Stimulated activated CD8-positive, alpha-beta memory T cell treated with anti-CD3 and anti-CD28 coated beads, Interleukin-15, amount 100 ng/mL, for 24 hours (primary cell): ENCODE measurements at places on chromosomes 3 and 15.

GRCh38 chr15:53511175-53511574 is 248.3 kb downstream of the WDR72 start:
- no peak for DNase-seq

DNA sequence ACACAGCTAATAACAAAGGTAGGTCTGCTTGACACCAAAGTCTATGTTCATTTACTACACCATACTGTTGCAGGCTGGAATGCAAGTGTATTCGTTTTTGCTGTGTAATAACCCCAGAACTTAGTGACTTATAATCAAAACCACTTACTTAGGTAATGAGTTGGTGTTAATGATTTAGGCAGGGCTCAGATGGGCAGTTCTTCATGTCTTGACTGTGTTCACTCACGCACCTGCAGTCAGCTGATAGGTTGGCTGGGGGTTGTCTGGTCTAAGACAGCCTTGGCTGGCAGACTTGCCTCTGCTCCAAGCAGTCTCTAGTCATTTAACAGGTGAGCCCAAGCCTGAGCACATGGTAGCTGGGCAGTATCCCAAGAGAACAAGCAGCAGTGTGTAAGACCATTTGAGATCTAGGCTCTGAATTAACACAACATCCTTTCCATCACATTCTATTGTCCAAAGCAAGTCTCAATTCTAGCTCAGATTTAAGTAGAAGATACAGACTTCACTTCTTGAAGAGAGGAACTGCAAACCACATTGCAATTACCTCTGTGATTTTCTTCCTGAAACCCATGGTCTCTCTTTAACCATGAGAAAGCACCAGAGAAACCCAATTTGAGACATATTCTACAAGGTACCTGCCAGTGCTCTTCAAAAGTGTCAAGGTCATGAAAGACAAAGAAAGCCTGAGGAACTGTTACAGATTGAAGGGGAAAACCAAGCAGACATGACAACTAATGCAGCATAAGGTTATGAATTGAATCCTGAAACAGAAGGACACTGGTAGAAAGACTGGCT is 13.3 kb upstream of the DCLK3 start:
- no peak for DNase-seq

GRCh38 chr3:35385271-35385670 is 254.1 kb upstream of the ARPP21 start:
- no peak for DNase-seq

GRCh38 chr3:11136830-11137626 is 17.3 kb upstream of the HRH1 start:
- DNase-seq, result no peak

- DNase-seq, result no peak
Measured at GRCh38 chr15:61613729-61614128, 384.6 kb upstream of the RORA start.

DNA sequence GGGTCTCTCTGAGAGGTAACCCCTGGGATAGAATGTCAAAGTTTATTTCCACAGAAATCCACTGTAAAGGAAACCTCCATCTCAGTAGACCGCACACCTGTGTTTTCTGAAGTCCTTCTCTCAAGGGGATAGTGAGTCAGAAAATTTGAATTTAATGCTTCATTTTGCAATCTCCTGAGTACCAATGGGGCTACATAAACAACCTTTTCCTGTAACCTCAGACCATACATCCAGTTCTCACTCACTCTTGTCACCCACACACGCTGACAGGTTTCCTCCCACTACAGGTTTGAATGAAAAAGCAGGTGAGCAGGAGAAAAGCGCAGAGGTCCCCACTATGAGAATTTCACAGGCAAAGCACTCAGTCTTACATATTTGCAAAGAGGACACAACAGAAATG is 165.3 kb upstream of the MCTP2 start:
- no peak for DNase-seq

GRCh38 chr3:117184574-117184973 is 475.0 kb downstream of the TUSC7 start:
- DNase-seq, result no peak

DNA sequence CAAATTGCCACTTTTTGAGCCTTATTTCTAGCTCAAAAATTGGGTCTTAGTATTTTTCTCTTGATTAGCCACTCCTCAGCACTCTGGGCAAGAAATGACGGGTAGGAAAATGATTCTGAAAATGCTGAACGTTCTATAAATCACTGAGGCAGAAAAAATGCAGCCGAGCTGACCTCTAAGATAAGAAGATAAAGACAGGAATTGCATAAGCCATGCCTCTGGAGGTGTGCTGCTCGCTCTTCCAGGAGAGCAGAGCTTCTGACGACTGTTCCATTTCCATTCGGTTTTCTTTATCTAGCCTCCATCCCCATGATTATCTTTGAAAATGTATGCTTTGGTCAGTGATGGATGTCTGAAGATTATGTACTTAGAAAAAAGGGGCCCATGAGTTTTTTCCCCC is 558.8 kb upstream of the ADAMTS9 start:
- no peak for DNase-seq

GRCh38 chr15:73930371-73930770 is 4.1 kb downstream of the LOXL1 start:
- DNase-seq, result no peak

GRCh38 chr3:45009868-45010267 is 16.2 kb upstream of the CLEC3B start:
- DNase-seq, result no peak

DNA sequence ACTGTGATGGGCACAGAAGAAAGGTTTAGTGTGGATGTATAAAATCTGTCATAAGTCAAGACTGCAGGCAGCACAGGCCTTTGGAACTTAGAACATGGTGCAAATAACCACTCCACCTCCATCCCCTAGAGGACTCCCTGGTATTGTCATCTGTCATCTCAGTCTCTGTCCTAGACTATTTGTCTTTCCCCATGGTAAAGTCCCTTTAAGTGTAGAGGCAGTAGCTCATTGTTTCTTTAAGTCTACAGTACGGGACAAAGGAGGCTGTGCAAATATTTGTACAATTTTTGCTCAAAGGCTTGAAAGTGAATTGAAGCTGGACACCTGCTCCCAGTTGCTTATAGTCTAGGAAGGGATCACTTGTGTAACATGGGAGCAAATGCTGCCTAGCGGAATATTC is 3.2 kb upstream of the PXYLP1 start:
- DNase-seq, result no peak

DNA sequence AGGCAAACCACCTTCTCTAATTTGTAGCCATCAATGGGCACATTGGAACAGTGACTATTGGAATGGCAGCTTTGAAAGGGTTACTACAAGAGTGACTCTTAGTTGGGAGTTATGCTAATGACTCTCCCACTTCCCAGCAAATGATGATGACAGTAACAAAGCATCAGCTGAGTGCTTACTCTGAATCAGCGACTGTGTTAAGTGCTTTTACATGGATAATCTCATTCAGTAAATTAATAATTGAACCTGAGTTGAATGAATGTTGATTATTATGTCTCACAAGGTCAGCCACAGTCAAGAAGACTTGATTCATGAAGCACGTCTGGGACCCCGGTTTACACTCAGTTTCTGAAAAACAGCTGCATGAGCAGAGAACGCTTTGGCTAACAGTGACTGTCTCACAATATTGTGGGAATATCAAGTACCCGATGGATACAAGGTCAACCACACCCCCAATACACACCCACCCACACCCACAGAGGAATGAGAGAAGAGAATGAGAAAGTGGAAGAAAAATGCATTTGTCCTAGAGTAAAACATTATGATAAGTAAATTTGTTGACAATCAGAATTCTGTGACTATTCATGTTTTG is 242.0 kb upstream of the FEZF2 start:
- DNase-seq, result no peak

GRCh38 chr15:98719137-98719740 is 70.9 kb downstream of the IGF1R start:
- DNase-seq, result no peak

DNA sequence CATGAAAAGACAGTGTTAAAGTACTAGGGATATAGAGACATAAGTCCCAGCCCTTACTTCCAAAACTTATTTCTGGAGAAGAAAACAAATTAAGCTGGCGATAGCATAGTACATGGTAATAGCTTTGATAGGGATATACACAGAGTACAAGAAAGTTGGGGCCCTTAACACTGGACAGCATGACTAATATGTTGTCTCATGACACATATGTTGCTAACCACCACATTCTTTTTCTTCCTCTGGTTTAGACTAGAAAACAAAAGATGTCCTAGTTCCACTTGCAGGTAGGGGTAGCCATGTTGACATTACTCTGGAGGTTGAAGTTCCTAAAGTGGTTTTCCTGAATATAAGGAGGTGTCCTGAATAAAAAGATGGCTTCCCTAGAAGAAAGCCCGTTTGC is 75.3 kb downstream of the RFX7 start:
- DNase-seq, result no peak

DNA sequence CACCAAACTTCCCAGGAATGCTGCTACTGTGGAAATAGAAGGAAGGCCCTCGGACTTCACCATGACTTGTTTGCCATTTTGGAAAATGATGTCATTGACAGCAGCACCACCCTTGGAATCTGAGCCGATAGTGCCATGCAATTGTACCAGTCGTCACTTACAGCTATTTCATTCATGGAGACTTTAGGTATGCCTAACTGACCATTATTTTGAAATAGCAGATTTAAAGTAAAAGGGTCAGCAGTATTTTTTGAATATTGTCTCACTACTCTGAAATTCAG is 66.0 kb upstream of the ARL8B start:
- DNase-seq, result no peak

DNA sequence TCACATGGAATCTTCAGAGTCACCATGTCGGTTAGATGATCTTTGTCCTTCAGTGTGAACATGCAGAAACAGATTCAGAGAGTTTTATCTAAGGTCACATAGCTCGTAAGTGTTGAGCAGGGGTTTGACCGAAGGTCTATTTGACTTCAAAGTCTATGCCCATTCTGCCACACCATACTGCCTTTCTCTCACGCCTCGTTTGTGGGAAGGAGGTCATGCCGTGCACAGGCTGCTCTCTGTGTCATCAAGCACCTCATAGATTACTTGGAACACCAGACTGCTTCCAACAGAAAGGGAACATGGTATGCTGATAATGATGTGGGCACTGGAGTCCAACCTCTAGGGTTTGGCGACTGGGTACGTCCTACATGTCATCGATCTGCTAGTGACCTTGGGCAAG is 128.8 kb downstream of the SV2B start:
- DNase-seq, result no peak

- DNase-seq, result no peak
Measured at GRCh38 chr15:55661428-55661827, 73.3 kb upstream of the PYGO1 start.

- no peak for DNase-seq
Measured at GRCh38 chr15:92294759-92295158, 98.9 kb upstream of the ST8SIA2 start.

DNA sequence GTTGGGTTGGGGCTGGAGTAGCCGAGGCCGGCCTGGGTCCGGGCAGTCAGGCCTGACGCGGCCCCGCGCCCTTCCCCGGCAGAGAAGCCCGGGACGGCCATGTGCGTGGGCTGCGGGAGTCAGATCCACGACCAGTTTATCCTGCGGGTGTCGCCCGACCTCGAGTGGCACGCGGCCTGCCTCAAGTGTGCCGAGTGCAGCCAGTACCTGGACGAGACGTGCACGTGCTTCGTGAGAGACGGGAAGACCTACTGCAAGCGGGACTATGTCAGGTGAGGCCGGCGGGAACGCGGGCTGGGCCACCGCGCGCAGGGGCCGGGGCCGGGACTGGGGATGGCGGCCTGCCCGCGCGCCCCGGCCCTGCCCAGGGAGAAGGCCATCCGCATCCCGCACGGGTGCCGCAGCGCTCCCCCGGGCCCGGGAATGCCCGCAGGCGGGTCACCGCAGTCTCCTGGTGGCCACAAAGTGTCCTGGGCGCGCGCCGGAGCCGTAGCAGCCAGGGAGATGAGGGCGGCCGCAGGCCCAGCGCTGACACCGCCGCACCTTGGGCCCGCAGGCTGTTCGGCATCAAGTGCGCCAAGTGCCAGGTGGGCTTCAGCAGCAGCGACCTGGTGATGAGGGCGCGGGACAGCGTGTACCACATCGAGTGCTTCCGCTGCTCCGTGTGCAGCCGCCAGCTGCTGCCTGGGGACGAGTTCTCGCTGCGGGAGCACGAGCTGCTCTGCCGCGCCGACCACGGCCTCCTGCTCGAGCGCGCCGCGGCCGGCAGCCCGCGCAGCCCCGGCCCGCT is 1.3 kb downstream of the ISL2 start:
- no peak for DNase-seq

DNA sequence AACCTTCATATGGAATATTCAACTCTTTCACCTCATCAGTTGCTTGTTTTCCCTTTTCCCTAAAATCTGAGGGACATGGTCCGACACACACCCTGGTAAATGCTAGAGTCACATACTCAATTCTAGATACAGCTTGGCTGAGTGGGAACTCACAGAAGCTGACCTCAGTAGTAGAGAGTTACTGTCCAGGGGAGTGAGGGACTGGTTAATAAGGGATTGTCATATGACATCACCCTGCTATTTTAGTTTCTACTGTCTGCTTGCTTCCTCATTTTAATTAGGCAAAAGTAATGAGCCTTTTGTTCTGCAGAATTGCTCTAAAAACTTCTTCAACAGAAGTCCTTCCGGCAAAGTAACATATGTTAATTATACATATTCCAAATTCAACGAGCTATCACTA is 244.5 kb downstream of the ZIC4 start:
- no peak for DNase-seq

- no peak for DNase-seq
Measured at GRCh38 chr3:172227340-172228035, 188.1 kb downstream of the FNDC3B start.

DNA sequence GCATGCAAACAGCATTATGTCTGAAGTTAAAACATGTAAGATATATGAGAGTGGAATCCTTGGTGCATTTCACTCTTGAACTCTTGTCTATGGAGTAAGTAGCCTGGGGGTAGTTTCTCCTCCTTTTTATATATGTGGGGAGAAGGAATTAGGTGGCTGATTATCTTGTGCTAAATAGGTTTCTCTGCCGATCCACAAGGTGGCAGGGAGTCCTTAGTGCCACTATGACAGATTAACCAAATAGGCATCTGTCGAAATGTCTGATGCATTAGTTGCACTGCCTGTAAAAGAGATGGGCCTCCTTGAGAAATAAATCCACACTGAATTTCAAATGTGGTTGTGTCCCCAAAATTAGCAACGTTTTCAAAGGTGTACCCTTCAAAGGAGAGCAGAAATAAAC is 170.1 kb downstream of the CNTN4 start:
- DNase-seq, result no peak

- no peak for DNase-seq
Measured at GRCh38 chr3:33665294-33665693, 52.8 kb downstream of the CLASP2 start.

- DNase-seq, result no peak
Measured at GRCh38 chr3:176274161-176274560, 923.1 kb downstream of the TBL1XR1 start.

- no peak for DNase-seq
Measured at GRCh38 chr15:75168374-75168773, 33.3 kb upstream of the C15orf39 start.

DNA sequence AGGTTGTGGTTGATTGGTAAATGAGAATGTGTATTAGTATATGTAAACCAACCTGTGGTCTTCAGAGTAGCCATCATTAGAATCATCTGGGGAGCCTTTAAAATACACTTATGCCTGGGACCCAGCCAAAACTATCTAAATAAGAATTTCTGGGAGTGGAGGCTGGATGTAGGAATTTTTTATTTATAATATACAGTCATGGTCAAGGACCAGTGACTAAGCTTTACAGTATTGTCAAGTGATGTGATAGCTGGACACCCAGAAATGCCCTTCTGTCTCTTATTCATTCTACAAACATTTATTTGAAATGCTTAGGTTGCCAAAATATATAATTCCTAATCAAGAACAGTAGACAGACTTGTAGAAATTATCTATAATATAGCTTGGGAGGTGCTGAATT is 132.2 kb downstream of the MBNL1 start:
- DNase-seq, result no peak
